ENCODE measurements at places on chromosomes 4 and X. TPM values are rescaled to one million over a fixed set of nuclear protein-coding genes. Genes with fewer than 3 reads are reported as not detected.

- no peak for DNase-seq
These were observed 220.5 kb upstream of the RPS6KA3 start for GRCh38 chrX:20487227-20487626.

DNA sequence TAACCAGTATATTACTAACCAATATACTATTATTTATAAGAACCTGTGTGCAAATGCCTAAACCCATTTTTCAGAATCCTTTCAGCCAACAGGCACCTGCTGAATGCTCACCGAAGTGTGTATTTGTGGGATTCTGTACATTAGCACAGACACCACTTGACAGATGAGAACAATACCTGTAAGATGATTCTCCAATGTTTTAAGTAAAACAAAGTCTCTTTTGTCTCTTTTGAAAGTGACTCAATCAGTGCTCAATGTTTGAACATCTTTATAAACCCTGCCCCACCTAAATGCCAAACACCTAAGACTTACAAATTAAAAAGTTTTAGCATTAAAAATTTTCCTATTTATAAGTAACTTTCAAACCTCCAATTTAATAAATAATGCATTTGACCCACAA, 763 bp downstream of the ASB9 start:
- no peak for DNase-seq

SMIM20 gene
- 58.6 TPM for polyA plus RNA-seq

- no peak for DNase-seq
These were observed 36.8 kb downstream of the RTL5 start for GRCh38 chrX:72094894-72095293.

RHOXF2B gene
- 0.07 TPM for polyA plus RNA-seq

DNA sequence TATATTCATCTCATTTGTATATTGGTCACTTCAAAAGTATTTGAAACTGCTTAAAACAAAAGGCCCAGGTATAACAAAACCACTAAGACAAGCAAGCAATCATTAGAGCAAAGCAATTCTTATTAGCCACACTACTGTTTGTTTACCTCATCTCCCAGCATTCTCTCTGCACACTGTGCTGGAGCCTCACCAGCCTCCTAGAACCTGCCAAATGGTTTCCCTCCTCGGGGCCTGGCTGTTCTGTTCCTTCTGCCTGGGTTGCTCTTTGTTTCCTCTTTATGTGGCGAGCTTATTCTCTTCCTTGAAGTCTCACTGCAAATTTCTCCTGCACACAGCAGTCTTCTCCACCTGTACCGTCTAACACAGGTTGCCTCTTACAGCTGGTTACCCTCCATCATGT, 67.5 kb upstream of the MND1 start:
- DNase-seq, result no peak

- no peak for DNase-seq
These were observed 142.2 kb downstream of the DKK2 start for GRCh38 chr4:106893903-106894302.

GRCh38 chr4:70839589-70840093, at the start of gene GRSF1:
Gene GRSF1, minus strand, starts transcription at chr4:70839890. Its CDS starts 63 bp downstream, at chr4:70839827.
- DNase-seq, result peak; percentile 81

SUPT20HL1 gene
- not detected for polyA plus RNA-seq

ARHGAP36 gene
- polyA plus RNA-seq, result not detected

All from right renal pelvis (tissue), 4 donors.